Breast epithelium (tissue), 4 donors: ENCODE measurements at places on chromosomes 3 and 15. TPM values are rescaled to one million over a fixed set of nuclear protein-coding genes. Genes with fewer than 3 reads are reported as not detected.

DNA sequence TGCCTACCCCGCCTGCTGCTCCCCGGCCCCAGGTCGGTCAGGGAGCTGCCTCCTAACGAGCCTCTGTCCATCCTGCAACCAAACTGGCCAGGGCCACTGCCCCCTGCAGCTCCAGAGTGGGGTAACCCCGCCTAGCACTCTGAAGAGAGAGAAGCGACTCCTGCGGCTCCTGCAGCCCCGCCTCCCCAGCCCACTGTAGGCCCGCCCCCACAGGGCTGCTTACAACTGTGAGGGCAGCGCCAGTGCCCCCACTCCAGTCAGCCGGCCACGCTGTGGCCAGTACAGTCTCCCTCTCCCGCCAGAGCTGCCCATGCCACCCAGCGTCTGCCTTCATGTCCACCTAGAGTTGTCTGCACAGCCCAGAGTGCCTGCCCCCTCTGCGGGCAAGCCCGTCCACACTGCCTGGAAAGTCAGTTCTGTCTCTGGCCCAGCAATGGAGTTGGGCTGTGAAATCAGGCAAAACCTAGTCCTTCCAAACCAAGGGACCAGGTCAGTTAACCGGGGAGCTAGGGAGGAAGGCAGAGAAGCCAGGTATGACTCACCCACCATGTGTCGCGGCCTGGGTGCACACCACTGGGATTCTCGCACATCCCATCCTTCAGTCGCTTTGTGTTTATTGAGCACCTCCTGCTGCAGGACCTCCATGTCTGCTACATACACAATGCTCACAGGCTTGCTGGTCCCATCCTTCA, 2.4 kb downstream of the UCN2 start:
- no peak for DNase-seq
- H3K27me3 ChIP-seq: no peaks in the 10 kb centered on the region
- H3K4me3 ChIP-seq: no peak overlapping the region
- no peaks in the 10 kb centered on the region for H3K36me3 ChIP-seq
- H3K4me1 ChIP-seq: peaks cover 3% of the 10 kb centered on the region

GRCh38 chr3:25663869-25664811, 567 bp downstream of the TOP2B start:
- no peaks in the 10 kb centered on the region for H3K27me3 ChIP-seq
- H3K27ac ChIP-seq: peak overlapping the region; percentile 97
- no peaks in the 10 kb centered on the region for H3K36me3 ChIP-seq
- H3K4me3 ChIP-seq: peak overlapping the region; percentile 70
- peak; percentile 74 for DNase-seq
- H3K4me1 ChIP-seq: no peaks in the 10 kb centered on the region

GRCh38 chr3:194872669-194872977, 186.9 kb downstream of the FAM43A start:
- no peaks in the 10 kb centered on the region for H3K27me3 ChIP-seq
- H3K4me1 ChIP-seq: peaks cover 15% of the 10 kb centered on the region
- peak overlapping the region; percentile 67 for H3K27ac ChIP-seq
- H3K36me3 ChIP-seq: no peaks in the 10 kb centered on the region

Gene SLC27A2
- 5.6 TPM for total RNA-seq

DNA sequence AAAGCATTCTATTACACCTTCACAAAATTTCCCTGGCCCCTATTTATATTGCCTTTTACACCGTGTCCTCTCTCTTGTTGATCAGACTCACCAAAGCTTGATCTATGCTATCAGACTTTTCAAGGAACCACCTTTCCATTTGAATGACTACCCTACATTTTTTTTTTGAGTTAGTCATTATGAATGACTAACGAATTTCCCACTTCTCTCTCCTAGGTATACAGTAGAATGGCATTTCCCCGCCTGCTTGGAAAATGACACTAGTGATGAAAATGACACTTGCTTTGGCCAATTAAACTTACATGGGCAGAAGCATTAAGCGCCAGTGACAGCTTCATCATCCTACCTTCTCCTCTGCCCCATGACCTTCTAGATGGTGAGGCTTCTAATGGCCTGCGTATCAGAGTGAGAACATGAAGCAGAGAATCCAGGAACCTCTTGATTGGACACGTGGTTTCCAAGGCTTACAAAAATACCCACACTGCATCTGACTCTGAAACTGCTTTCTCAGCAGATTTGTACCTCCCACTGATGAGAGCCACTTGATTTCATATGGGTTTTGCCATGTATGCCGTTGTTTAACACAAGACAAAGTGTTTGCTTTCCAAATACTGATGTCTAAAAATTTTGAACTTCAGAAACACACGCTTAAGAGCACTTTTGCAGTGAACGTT, 370.5 kb downstream of the CTNNB1 start:
- H3K36me3 ChIP-seq: no peaks in the 10 kb centered on the region
- H3K4me3 ChIP-seq: no peak overlapping the region
- no peaks in the 10 kb centered on the region for H3K4me1 ChIP-seq
